Calu3 (cell line): ENCODE measurements at places on chromosomes 4 and X.

DNA sequence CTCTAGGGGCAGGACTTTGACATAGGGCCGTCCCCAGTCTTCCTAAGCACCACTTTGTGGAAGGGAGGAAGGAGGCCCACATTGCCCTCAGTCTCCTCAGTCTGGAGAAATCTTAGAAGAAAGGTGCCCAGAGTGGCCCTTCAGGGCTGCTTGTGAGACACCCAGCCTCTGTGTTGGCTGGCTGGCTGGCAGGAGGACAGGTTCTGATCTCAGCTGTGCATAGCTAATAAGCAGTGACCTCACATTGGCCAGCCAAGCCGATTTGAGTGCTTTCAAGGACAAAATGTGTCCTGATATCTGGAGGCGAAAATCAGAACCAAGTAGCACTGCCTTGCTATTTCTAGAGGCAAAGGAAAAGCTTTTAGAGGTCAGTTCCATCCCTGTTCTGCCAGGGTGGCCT, 211.5 kb downstream of the BCOR start:
- no peak for DNase-seq

GRCh38 chrX:96889726-96890125, 6.0 kb downstream of the RPA4 start:
- no peak for DNase-seq

DNA sequence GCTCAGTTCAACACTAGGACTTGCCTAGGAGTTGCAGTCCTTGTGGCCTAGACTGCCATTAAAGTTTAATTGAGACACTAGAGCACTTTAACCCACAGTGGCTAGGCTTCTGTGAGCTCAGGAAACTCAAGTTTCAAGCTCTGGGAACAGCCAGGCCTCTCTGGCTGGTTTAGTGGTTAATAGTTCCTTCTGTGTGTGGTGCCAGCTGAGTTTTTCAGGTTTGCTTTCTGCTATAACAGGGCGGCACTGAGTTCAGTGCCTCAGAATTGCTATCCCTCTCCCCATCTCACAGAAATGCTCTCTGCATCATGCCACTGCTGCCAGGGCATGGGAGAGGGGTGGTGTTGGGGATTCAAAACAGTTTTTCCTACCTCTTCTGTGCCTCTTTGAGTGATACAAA, 15.9 kb downstream of the MMAA start:
- DNase-seq: no peak

GRCh38 chr4:88413801-88414200, 35.1 kb downstream of the HERC6 start:
- DNase-seq: no peak

- no peak for DNase-seq
These were observed 78.6 kb downstream of the CAMK2D start for GRCh38 chr4:113682730-113683537.

DNA sequence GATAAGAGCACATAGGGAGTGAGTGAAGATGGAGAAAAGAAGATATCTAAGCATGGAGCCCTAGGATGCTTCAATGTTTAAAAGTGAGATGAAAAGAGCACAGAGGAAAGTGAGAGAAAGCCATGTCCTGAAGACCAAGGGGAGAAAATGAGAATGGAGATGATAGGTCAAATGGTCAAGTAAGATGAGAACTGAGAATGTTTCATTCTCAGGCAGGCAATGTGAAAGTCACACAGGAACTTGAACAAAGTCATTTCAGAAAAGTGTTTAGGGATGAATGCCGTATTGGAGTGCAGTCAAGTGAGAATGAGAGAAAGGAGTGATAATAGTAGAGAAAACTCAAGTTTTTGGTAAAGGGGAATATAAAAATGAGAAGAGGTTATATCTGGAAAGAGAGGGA, 148.7 kb upstream of the PTCHD1 start:
- DNase-seq: no peak

GRCh38 chr4:15586066-15586465, 69.1 kb downstream of the FBXL5 start:
- DNase-seq: no peak

DNA sequence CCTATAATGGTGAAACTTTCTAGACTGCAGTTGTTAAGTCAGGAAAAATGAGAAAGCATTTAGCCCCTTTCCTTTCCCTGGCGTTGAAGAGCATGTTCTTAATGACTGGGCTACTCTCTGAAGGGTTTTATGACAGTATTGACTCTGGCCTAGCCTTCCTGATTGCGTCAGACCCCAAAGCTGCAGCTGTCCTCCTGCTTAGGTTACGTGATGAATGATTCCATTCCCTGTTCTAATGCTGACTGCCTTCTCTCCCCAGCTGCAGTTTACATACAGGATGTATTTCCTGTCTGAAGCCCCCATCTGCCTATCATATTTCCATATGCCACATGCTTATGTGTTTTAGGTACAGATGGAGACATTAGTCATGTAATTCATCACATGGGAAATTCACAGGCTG, 105.8 kb upstream of the EGFL6 start:
- DNase-seq: peak; percentile 8

DNA sequence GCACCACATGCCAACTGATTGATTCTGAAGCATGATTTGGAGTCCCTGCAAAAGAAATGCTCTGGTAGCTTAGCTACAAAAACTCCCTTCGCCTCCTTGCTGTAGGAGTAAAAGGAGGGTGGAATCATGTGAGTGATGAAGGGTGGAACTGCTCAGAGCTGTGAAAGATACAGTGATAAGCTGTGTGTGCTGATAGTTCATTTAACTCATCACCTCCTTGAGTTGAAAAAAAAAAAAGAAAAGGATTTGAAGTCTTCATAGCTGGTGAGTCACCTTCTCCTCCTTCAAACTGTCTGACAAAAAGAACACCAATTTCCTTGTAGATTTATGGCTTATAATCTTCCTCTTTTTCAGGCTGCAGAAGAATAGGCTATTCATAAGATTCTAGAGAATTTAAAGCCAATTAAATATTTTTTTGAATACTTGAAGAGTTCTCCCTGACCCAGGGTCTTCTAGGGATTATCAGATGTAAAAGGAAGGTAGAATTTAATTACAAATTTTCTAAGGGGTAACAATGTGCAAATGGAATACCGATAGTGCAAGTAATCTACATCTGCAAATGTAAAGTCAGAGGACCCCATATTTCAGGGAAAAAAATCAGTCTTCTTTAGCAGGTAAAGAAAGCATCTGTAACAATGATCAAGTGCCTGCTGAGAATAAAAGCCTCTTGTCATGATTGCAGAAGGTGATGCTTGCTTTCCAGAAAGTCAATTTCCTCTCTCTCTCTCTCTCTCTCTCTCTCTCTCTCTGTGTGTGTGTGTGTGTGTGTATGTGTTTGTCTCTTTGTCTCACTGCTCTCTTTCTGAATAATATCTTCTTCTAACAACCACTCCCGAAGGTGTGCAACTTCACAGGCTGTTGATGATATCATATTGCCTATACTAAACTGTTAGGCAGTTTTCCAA, 208.8 kb upstream of the VEGFC start:
- DNase-seq: no peak

DNA sequence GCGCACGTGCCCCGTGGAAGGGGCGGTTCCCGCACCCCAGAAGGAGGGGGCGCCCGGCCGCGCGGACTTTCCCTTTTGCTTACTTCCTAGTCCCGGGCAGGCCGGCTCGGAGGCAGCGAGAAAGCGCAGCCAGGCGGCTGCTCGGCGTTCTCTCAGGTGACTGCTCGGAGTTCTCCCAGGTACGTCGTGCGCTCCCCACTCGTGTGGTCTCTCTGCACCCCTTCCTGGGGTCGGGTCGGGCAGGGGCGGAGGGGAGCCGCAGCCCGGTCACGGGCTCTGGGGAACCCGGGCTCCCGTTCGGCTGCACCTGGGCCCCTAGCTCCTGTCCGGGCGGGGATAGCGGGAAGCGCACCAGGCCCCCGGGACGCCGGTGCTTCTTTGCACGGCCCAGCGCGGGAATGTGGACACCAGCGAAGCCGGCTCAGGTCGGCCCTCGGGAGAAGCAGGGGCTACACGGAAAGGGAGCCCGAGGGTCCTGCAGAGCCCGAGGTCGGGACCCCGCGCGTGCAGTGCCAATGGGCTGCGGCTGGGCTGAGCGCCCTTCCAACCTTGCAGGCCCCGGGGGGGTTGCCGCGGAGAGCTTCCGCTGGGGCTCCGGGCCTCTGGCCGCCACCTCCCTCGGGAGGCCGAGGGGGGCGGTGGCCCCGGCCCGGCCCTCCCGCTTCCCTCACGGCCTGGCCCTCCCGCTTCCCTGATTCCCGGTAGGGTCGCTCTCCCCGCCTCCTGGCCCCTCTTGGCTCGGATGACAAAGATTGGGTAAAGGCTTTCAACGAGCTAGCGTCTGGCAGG, at the start of gene TLR2:
Gene TLR2, plus strand, starts transcription at position 99 of the 789 bp plus-strand sequence. CDS start 18,628 bp downstream, outside the sequence.
- DNase-seq: peak; percentile 67

DNA sequence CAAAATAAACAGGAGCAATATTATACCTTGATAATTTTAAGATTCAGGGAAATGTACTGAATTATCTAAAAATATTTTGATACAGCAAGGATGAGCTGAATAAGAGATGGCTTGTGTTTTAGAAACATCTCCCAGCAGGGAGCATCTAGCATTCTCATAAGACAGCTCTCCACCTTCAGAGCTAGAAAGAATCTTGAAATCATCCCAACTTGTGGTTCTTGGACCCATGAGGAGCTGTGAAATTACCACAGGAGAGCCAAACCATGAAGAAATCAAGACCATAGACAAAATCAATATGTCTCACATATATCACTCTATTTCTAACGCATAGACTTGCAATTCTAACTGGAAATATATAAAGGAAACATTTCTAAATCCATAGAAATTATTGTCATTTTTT, 210.6 kb upstream of the DKK2 start:
- no peak for DNase-seq

GRCh38 chr4:113452868-113453620, 308.5 kb downstream of the CAMK2D start:
- no peak for DNase-seq

- DNase-seq: peak; percentile 19
These were observed 115.9 kb upstream of the PDLIM3 start for GRCh38 chr4:185651137-185651677.

- no peak for DNase-seq
These were observed 269.9 kb upstream of the NRK start for GRCh38 chrX:105552395-105552794.

DNA sequence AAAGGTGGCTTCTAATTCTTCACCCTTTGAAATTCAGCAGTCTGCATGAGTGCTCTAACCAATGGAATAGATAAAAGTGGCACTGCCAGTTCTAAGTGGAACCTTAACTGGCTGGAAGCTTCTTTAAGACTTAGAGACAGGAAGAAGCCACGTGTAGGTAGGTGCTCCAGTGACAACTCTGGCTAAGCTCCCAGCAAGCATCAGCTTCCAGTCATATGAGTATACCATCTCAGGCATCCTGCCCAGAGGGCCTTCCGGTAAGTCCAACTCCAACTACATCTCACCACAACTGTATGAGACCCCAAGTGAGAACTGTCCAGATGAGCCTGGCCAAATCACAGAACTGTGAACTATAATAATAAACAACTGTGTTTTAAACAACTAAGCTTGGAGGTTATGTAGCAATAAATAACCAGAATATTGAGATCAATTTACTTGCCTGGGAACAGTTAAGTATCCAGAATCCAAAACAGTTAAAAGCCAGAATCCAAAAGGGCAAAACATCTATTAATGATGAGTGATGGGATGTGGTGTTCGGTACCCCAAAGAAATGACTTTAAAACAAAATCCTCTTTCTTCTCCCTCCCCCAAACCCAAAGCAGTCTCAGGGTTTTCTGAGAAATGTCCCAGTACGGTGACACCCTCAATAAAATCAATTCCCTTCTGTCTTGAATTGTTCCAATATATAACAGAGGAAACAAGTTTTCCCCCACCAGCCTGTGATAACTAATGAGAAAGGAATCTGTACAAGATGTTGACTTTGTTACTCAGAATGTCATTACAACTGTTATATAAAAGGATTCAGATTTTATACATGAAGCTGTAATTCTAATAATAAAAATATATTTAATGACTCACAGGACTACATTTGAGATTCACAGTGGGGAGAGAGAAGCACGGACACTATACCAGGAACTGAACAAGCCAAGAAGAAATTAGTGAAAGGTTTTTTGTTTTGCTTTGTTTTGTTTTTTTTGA, 4.2 kb downstream of the TSPAN5 start:
- DNase-seq: no peak

DNA sequence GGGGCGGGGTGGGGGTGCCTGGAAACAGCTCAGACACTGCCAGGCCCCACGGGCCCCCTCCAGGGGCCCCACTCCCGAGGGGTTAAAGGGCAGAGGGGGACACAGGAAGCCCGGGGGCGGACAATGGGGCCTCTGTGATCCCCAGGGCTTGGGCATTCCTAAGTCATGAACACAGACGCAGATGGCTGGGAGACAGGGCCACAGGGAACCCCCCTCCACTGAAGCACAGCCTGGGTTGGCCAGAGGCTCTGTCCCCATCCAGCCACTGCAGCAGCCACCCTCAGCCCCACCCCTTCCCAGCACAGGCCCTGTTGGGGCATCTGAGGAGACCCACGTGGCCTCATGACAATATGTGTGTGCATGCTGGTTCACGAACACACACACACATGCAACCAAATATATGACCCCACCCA, 3.9 kb downstream of the L1CAM start:
- peak; percentile 83 for DNase-seq

DNA sequence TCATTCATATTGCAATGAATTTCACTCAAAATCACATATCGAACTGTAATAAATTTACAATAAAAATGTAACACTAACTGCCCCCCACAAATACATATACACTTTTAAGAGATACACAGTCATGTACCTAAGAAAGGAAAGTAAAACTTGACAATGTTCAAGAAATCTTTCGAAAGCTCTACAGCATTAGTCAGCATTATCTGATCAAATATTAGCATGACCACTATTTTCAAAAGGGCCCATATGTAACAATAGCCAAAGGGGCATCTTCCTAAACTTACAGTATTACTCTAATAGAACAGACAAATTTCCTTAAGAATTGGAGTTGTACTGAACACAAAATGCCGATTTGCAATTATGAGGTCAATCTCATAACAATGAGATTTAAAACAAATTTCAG, 51.8 kb downstream of the STX18 start:
- DNase-seq: no peak

- DNase-seq: no peak
These were observed 6.9 kb downstream of the SLC10A7 start for GRCh38 chr4:146514651-146515357.

DNA sequence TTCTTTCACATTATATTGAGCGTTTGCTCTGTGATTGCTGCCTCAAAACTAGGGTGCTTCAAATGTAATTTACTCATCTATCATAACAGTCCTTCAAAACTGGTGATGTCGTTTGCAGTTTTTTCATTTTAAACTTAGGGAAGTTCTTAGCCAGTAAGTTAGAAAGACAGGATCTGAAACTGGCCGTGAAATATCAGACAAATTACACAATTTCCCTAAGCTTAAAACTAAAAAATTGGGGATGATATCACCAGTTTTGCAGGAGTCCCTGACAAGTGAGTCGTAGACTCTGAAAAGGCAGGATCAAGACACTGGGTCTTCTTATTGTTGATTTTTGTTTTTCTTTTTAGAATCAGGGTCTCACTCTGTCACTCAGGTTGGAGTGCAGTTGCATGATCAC, 44.8 kb downstream of the MOB1B start:
- no peak for DNase-seq

DNA sequence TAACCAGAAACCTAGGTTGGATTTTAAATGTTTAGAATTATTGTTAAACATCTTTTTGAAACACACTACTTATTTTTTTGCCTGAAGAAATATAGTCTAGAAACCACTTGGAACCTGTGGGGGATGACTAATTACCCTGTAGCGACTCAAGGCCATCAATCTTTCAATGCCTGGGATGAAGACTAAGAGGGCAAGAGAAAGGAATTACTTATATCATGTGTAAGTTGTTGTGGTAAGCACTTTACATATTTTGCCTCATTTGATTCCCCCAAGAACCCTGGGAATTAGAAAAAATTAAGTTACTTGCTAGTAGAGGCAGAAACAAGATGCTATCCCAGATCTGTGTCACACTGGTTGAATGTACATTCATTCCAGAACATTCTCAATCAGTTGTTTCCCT, 170.9 kb upstream of the GRIA3 start:
- DNase-seq: no peak

- no peak for DNase-seq
These were observed 85.0 kb upstream of the TENT5D start for GRCh38 chrX:80335062-80335830.
